ENCODE measurements at places on chromosomes 2 and 18. TPM values are rescaled to one million over a fixed set of nuclear protein-coding genes. Genes with fewer than 3 reads are reported as not detected.

The C18orf54 gene
- total RNA-seq = 6.5 TPM

The RAD51AP2 gene
- total RNA-seq = 0.18 TPM

The PLGLB1 gene
- 8.4 TPM for total RNA-seq

The IRS1 gene
- 66.2 TPM for total RNA-seq

The ABCG8 gene
- total RNA-seq = not detected

The RNF149 gene
- total RNA-seq = 59.5 TPM

The ALLC gene
- not detected for total RNA-seq

The ZNF532 gene
- total RNA-seq = 182 TPM

The OTOS gene
- total RNA-seq = not detected

The DOK6 gene
- total RNA-seq = 5.1 TPM

The SLC39A6 gene
- 42.7 TPM for total RNA-seq

The SLC19A3 gene
- 11.4 TPM for total RNA-seq

The MTCL1 gene
- 24.7 TPM for total RNA-seq

The KCNK3 gene
- 6.6 TPM for total RNA-seq

The CDH20 gene
- 0.89 TPM for total RNA-seq

The TPO gene
- not detected for total RNA-seq

The GRB14 gene
- total RNA-seq = 11.6 TPM

The KDM3A gene
- total RNA-seq = 103 TPM

The ATRAID gene
- total RNA-seq = 106 TPM

The GAREM2 gene
- 26.4 TPM for total RNA-seq

The PROKR1 gene
- 0.11 TPM for total RNA-seq

The PDCD1 gene
- not detected for total RNA-seq

The HTR2B gene
- total RNA-seq = 3.4 TPM

The CDK5R2 gene
- 0.97 TPM for total RNA-seq

The FAM237A gene
- total RNA-seq = not detected

The CCDC121 gene
- total RNA-seq = 5.2 TPM

The CRYGC gene
- not detected for total RNA-seq

The ACTG2 gene
- 10.0 TPM for total RNA-seq

The VWC2L gene
- total RNA-seq = not detected

The FAP gene
- 47.1 TPM for total RNA-seq

The GPR17 gene
- total RNA-seq = not detected

The CSRNP3 gene
- total RNA-seq = 29.6 TPM

Data from mesothelial cell of epicardium (in vitro differentiated cells).